T-helper 2 cell treated with Interferon-gamma antibody and Interleukin-4, amounts not matched to agents 5 μg/mL and 100 μg/mL, for 36 hours (primary cell): ENCODE measurements at places on chromosomes 5 and 9.

DNA sequence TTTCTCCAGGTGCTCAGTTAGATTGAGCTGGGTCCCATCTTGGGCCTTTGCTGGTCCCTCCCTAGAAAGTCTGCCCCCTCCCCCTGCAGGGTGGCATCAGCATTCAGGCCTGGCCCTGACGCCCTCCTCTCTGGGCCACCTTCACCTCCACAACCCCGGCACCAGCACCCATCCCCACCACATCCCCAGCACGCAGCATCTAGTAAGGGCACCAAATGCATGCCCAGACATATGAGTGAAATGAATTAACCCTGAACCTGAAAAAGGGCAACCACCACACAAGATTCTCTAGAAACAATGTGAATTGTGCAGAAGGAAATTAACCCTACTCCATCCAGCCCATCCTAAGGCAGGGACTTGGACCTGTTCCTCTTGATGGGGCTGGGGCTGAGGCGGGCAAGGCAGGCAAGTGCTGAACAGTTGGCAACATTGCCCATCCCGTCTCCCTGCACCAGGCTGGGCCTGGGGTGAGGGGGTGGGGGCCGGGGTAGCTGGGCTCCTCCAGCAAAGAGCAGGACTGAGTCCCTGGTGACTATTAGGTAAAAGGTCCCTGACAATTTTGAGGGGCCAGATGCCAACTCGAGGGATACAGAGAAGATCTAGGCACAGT is 125.9 kb downstream of the KCNIP1 start:
- no peak for DNase-seq

DNA sequence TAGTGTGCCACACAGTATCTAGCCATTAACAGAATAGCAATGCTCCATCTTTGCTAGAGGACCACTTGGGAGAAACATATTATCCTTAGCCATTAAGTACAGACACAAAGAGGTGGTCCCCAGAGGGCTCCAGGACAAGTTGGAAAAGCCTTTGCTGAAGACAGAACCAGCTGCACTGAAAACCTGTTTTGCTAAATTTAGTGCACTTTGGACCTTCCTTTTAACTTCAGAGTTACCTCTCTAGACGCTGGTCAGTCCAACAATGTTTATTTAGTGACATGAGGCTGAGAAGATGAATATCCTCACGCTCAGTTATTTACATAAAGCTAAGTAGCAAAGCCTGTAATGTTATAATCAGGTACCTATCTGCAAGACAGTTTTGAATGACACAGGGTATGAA is 265.0 kb upstream of the ZNF608 start:
- DNase-seq: no peak

DNA sequence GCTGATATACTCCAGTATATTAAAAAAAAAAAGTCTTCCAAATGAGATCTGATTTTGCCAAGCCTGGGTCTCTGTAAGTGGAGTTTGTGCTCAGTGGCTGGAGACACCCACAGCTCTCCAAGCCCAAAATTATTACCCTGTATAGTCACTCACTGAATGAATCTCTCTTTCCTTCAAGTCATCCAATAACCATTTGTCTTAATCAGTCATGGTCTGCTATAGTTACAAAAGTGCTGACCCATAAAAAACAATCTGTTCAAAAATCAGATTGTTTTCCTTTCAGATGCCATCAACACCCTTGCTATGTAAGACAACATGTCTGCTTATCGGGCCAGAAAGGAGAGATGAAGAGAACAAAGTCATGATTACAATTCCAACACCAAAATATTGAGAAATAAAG is 159.4 kb upstream of the FST start:
- DNase-seq: no peak

DNA sequence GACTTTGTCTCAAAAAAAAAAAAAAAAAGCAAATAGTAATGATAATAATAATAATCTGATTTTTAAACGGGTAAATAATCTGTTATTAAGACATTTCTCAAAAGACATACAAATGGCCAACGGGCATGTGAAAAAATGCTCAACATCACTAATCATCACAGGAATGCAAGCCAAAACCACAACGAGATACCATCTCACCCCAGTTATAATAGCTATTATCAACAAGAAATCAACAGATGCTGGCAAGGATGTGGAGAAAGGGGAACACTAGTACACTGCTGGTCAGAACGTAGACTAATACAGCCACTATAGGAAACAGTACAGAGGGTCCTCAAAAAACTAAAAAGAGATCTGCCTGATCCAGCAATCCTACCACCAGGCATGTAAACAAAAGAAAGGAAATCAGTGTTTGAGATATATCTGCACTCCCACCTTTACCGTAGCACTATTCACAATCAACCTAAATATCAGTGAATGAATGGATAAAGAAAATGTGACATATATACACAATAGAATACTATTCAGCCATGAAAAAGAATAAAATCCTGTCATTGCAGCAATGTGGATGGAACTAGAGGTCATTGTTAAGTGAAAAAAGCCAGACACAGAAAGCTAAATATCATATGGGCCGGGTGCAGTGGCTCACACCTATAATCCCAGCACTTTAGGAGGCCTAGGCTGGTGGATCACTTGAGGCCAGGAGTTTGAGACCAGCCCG is 24.9 kb downstream of the VAV2 start:
- no peak for DNase-seq

DNA sequence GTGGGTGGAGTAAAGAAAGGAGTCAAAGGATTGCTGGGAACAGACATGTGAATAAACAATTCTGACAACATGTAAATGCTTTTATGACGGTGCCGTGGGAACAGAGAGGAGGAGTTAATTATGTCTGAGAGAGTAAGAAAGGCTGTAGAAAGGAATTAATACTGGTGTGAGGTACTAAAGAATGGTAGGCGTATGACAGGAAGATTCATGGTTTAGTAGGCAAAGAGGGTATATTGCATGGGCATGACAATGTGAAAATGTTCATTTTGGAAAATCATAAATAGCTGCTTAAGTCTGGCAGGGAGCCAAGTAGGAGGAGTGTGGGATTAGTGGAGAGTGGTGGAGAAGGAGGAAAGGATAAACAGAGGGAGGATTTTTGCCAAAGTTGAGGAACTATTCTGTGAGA is 19.7 kb downstream of the NAA35 start:
- DNase-seq: no peak

DNA sequence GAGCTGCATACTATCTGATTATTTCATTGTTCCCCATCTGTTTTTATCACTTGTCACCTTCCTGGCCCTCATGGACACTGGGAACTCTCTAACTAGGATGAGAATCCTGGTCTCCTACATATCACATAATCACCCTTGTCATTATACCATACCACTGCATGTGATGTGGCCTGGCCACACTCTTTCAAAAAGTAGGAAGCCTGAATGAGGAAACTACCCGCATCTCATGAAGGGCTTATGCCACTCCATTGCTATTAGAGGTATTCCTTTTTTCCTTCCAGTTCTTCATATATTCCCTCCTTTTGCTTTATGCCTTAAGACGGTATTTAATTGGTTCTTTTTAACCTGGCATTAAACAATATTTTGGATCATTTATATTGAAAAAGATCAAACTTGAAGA is 1341.4 kb upstream of the NUDT12 start:
- DNase-seq: no peak

DNA sequence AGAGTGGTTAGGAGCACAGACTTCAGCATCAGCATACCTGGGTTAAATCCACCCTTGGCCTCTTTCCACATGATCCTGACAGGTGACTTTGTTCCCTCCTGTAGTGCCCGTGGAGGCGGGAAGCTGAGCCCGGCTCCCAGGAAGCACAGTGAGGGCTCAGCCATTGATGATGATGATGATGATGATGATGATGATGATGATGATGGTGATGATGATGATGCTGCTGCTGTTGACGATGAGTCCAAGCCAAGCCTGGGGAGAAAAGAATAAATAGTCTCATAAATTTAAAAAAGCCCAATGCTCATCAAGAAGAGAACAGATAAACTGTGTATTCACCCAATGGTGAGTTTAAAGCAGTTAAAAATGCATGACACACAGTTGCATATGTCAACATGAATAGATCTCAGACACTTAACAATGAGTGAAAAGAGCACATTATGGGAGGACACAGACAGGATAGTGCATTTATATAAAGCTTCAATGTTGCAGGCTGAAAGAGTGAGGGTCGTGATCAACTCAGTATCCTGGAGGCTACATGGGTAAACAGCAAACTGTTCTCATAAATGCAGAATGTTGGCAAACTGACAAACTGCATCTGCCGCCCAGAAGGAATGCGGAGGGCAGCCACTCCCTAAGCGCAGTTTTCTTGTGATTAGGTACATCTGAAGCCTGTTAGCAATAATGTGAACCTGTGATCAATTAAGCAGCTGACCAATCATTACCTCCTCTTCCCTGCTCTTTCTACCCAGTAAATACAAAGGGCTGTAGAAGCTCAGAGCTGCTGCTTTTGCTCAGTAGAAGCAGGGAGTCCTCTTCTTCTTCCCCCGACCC is 11.7 kb upstream of the CFAP157 start:
- DNase-seq: no peak
